Psoas muscle (tissue), 8 donors: ENCODE measurements at places on chromosomes 2 and 18. TPM values are rescaled to one million over a fixed set of nuclear protein-coding genes. Genes with fewer than 3 reads are reported as not detected.

LYPD6B gene
- not detected for total RNA-seq

DNA sequence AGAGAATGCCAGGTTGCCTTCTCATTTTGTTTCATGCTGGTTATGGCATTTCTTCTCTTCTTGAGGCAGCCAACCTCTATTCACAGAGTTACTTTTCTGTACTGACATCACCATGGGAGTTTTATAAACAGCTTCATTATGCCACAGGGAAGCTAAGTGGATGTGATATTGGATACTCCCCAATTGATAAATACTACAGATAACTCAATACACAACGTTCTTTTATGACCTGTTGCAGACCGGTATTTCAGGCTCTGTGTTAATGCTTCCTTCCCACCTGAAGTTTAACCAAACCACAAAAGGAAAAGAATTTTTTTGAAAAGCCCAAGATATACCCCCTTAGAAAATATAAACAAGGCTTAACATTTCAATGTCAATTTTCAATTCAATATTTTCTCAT is 258.3 kb upstream of the SOX11 start:
- H3K27me3 ChIP-seq, result no peaks in the 10 kb centered on the region
- no peaks in the 10 kb centered on the region for H3K4me1 ChIP-seq
- no peak overlapping the region for H3K27ac ChIP-seq

- no peak overlapping the region for H3K4me3 ChIP-seq
- no peaks in the 10 kb centered on the region for H3K27me3 ChIP-seq
- no peak overlapping the region for H3K27ac ChIP-seq
- DNase-seq, result no peak
- H3K4me1 ChIP-seq, result no peaks in the 10 kb centered on the region
These were observed 86.4 kb downstream of the AP1S3 start for GRCh38 chr2:223751012-223751411.

GAREM2 gene
- total RNA-seq, result 1.2 TPM

EVA1A gene
- 2.5 TPM for total RNA-seq

DNA sequence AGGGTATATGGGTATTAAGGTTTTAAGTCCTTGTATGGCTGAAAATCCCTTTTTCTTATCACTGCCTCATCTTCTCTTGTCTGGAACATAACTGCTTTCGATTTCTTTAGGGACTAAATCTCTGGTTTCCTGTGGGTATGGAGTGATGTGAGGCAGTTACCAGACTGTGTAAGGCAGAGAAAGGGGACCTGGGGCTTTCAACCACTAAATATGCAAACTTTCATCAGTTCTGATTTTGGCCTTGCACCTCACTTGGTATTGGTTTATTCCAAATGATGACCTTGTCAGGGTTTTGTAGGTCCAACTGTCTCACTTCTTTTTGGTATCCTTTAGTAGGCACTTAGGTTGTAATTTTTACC is 9.3 kb downstream of the MAP4K4 start:
- H3K27me3 ChIP-seq, result no peaks in the 10 kb centered on the region
- no peaks in the 10 kb centered on the region for H3K36me3 ChIP-seq
- H3K4me3 ChIP-seq, result no peak overlapping the region
- H3K4me1 ChIP-seq, result peaks cover 66% of the 10 kb centered on the region
- no peak overlapping the region for H3K27ac ChIP-seq

DNA sequence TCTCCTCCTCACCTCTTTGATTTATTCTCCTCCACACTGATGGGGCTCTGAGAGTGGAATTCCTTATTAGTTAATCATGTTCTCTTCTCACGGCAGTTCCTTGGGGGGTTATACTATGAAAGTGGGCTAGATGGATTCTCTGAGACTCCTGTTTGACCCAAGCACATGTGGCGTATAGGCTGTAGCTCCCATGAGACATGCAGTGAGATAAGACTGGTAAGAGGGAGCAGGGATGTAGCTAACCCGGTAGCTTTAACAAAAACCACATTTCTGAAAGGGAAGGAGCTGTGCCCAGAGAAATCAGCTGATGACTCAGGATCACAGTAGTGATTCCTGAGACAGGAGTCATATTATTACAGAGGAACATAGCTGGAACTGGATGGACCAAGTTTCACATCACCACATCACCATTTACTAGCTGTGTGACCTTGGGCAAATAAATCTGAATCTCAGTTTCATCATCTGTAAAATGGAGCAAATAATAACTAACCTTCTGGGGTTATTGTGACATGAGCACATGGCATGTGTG is 82.9 kb downstream of the CRIM1 start:
- no peak overlapping the region for H3K4me3 ChIP-seq
- no peak for DNase-seq
- peaks cover 25% of the 10 kb centered on the region for H3K36me3 ChIP-seq
- H3K27ac ChIP-seq, result peak overlapping the region; percentile 60
- peaks cover 47% of the 10 kb centered on the region for H3K4me1 ChIP-seq
- H3K27me3 ChIP-seq, result no peaks in the 10 kb centered on the region

DNA sequence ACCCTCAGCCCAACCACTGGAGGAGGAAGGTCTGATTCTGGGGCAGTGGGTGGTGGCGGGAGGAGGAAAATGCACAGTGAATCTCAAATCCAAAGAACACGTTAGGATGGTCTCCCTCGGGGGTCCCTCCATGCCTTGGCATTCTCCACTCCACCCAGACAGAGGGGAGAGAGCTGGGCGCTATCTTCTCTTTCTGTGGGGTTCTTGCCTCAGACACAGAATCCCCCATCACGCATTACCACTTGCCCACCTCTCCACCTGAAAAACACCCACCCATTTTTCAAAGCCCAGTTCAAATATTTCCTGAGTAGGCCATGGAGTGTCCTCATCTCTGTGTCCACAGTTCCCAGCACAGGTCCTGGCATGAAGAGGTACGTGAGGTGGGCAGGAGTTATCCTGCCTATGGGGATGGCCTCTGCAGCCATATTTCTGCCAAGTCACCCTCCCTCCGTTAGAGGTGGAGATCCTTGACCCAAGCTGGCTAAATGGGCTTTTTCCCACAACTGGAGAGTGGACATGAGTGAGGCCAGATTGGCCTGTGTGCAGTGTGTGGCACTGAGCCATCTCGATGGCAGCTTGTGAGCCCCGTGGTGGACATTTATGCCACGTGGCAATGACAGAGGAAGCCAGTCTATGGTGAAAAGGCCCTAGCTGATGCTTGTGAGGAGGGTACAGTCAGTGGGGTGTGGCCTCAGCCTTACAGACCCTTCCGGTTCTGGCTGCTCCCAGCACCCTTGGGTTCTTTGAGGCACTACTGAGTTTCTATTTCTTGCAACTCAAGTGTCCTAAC is 9.5 kb upstream of the TEX261 start:
- DNase-seq, result no peak
- H3K27ac ChIP-seq, result no peak overlapping the region
- no peaks in the 10 kb centered on the region for H3K27me3 ChIP-seq
- H3K4me1 ChIP-seq, result peaks cover 5% of the 10 kb centered on the region

DNA sequence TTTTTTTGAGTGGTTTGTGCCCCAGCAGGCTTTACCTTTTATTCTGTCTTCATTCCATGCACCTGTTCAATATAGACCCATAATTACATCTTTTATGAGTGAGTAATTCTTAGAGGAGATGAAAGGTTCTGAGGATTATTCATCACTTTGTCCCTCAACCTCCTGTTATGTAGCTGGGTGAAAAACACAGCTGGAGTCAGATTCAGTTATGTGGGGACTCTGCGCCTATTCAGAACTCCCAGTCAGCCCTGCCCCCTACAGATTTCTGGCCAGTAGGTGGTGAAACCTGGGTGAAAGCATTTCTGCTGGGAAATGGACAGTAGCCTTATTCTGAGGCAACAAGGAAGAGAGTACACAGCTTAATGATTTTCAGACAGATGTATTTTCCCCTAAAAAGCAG is 107.8 kb downstream of the MGAT5 start:
- H3K27ac ChIP-seq, result no peak overlapping the region
- no peaks in the 10 kb centered on the region for H3K27me3 ChIP-seq
- no peak overlapping the region for H3K4me3 ChIP-seq
- H3K4me1 ChIP-seq, result peaks cover 24% of the 10 kb centered on the region
- no peak for DNase-seq
